ENCODE measurements at places on chromosomes 3 and 15.

GRCh38 chr3:171173736-171174135 lies 147.2 kb upstream of the SLC2A2 start:
- peak; percentile 59 for DNase-seq

GRCh38 chr3:145422556-145422955 lies 738.4 kb downstream of the PLOD2 start:
- no peak for DNase-seq

- DNase-seq = no peak
Measured at GRCh38 chr15:100942656-100943425, 23.7 kb downstream of the LRRK1 start.

GRCh38 chr3:10822055-10822454 lies 6.0 kb downstream of the SLC6A11 start:
- DNase-seq = no peak

DNA sequence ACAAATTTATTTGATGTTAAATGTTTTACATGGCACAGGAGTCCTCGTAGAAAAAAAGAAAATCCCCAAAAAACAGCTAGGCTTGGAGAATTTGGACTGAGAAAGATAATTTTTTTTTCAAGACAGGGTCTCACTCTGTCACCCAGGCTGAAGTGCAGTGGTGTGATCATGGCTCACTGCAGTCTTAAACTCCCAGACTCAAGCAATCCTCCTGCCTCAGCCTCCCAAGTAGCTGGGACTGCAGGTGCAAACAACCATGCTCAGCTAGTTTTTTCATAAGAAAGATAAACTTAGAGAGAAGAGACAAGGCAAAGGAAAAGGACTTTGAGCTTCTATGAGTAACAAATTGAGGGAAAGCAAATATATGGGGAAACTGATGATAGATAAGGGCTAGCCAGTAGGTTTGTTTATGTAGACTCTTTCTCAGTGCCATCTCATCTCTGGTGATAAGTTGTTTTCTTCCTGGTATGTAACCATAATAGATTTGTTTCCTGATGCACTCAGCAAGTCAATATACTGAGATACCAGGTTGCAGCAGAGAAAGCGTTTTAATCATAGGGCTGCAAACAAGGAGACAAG lies 13.1 kb upstream of the TRMT10C start:
- no peak for DNase-seq

- DNase-seq = no peak
Measured at GRCh38 chr3:99365979-99366378, 272.4 kb upstream of the COL8A1 start.

- DNase-seq = peak; percentile 64
Measured at GRCh38 chr15:63048776-63049665, 6.5 kb downstream of the TPM1 start.

DNA sequence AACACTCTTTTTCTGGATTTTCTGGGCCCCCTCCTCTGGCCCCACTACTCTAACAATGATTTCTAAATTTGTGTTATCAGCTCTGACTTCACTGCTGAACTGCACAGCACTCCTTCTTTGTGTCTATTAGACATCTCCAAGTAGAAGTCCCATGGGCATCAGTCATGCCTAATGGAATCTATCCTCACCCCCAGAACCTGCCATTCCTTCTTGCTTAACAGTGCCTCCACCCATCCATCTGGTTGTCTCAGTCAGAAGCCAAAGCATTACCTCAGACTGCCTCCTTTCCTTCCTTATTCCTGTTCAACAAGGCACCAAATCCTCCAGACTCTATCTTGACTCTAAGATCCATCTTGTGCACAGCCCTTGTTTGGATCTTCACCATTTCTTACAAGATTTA lies 36.2 kb downstream of the SSR3 start:
- DNase-seq = no peak

- peak; percentile 64 for DNase-seq
Measured at GRCh38 chr3:8441969-8442559, 59.6 kb upstream of the LMCD1 start.

DNA sequence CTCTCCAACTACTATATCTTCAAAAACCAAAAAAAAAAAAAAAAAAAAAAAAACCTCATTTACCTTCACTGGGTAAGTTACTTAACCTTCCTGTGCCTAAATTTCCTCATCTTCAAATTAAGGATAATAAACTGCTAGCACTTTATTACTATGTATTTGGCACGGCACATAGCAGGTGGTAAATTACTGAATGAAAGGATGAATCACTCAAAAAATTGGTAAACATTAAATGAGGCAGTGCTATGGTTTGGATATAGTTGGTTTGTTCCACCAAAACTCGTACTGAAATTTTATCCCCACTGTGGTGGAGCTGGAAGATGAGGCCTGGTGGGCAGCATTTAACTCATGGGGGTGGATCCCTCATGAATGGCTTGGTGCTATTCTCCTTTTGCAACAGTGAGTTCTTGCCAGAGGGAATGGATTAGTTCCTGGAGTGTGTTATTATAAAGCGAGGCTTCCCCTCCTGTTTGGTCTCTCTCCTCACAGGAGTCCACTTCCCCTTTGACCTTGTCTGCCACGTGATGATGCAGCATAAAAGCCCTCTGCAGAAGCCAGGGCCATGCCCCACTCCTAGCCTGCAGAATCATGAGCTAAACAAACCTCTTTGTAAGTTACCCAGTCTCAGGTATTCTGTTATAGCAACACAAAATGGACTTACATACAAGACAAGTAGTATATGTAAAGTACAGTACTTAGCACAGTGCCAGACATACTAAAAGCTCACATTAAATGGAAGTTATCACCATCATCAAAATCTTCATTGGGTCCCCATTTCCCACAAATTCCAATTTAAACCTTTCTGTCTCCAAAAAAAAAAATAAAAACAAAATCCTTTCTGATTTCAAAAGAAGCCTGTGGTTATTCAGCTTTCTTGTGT lies 20.6 kb downstream of the DCUN1D1 start:
- DNase-seq = no peak

- DNase-seq = no peak
Measured at GRCh38 chr3:186966406-186966805, 36.1 kb downstream of the ST6GAL1 start.

- DNase-seq = no peak
Measured at GRCh38 chr15:47624503-47624902, 92.8 kb upstream of the SEMA6D start.

DNA sequence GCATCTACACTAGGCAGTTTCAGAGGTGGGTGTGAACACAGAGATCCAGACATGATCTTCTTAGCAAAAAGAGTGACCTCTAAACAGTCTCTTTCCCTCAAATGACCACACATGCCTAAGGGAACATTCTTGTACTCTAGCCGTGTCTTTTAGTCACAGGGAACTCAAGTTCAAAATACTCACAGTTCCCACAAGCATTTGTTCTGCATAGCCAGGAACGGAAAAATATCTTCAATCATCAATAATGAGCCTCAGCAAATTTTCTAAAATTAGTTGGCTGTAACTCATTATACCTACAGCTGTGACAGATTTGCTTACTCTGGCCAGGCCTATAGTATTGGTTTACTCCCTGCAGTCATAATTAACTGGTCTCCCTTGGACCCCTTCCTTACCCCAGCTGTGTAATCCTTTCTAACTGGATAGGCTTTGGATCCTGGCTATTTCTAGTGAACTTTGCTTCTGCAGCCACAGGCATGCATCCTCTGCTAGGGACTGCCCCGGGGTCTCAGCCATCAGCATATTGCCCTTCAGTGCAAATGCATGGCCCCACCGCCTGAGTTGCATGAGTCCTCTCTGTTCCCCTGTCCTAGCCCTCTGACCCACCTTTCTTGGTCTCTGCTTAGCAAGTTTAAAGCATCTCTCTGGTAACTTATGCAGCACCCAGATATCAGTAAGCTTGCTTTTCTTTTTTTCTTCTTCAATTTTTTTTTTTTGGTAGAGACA lies 56.0 kb upstream of the HACD2 start:
- DNase-seq = no peak

DNA sequence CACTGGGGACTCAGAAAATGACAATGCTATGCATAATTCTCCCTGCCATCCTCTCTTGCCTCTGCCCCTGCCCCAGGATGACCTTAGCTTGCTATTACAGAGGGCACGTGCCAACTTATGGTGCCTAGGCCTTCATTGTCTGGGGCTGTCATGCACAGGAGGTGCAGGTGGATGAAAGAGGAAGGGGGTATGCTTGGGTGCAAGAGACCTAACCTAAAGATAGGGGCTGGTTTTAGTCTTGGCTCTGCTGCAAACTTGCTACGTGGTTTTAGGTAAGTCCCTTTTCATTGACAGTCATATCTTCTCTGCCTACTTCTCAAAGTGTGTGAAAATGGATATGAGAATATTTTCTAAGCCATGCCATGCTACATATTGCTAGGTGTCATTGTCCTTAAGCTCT lies 161.3 kb downstream of the EPHB1 start:
- no peak for DNase-seq

DNA sequence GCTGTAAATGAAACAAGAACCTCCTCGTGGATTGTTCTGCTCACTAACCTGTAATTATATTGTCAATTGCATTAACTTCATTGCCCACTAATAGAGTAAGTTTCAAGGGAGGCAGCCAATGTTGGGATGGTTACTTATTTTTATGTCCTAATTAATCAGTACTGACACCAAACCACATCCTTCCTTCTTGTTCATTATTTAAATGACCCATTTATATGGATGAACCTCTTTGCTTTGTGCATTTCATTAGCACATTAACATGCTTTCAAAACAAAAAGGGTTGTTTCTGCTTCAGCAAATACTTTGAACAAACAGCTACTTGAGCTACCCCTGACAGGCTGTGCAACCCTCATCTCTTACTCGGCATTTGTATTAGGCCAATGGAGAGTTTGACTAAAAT lies 374.2 kb downstream of the MECOM start:
- no peak for DNase-seq

- no peak for DNase-seq
Measured at GRCh38 chr3:71056327-71056726, 527.2 kb downstream of the FOXP1 start.

DNA sequence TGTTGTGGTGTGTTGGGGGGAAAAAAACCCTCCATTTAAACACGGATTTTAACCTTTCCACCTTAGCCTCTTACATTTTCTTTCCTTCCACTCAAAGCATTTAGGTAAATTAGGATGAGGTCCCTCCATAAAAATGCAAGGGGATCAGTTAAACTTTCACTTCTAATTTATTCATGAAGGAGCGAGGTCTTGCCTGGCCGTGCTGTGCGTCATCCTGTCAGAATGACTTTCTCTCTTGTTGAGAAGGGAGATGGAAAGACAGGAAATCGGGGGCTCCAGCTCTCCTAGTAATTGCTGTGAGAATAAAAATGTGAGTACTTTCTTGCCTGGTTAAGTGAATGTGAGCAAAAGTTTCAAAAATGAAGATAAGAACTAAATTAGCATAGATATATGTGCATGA lies 962.3 kb upstream of the NR2F2 start:
- no peak for DNase-seq
